ENCODE measurements at places on chromosomes 6 and 20.
A peak's percentile ranks its signal among the peaks of the same experiment; 100 is the strongest.

DNA sequence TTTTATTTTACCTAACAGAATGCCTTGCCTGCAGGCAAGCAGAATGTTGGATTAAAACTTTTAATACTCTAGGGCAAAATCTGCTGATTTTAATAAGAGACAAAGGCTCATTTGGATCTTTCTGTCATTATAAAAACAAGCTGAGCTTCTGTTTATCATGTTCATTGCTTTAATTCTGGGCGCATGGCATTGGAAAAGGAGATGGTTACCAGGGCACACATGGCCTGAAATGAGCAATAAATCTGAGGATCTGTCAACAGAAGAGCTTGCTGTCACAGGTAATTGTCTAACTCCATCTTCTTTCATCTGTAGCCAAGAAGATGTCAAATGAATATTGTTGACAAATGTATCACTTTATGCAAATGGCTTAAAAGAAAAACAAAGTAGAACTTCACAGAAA is 439.6 kb downstream of the DOK5 start:
- no peak for DNase-seq

DNA sequence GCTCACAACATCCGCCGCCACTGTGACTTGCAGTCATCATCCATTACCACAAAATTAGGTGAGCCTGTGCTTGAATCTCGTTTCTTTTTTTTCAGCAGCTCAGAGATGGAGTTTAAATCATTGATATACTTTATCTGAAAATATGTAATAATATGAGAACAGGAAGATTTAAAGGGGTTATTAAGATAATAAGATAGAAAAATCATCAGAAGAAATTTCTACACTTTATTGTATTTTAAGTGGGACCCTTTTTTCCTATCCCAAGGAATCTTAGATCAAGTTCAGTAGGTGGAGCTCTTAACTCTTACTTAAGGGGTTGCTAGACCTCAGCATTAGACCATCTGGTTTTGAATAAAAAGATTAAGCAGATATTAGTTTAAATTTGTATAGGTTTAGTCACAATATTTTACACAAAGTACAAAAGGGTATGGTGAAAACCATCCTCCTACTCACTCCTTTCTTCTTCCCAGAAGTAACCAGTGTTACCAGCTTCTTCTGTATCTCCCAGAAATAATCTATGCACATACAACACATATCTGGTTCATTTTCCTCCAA is 9.4 kb upstream of the NCOA7 start:
- DNase-seq = no peak

- DNase-seq = peak; percentile 5
These were observed 3.2 kb downstream of the PRRT1 start for GRCh38 chr6:32148289-32149091.

DNA sequence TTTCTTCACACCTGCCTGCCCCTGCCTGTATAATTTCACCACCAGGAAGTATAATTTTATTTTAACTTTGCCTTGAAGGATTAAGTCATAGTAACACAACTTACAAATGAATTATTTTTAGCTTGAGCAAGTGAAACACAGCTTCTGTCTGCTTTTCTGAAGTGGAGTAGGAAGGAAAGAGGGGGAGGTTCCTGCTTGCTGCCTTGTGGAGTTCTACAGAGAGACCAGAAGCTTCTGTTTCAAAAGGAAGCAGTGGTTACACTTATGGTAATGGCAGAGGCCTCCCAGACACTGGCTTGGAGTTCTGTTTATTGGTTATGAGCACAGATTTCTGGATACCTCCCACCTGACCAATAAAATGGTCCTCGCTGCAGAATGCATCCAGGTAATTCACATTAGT is 159.6 kb downstream of the TMEM200A start:
- DNase-seq = no peak

DNA sequence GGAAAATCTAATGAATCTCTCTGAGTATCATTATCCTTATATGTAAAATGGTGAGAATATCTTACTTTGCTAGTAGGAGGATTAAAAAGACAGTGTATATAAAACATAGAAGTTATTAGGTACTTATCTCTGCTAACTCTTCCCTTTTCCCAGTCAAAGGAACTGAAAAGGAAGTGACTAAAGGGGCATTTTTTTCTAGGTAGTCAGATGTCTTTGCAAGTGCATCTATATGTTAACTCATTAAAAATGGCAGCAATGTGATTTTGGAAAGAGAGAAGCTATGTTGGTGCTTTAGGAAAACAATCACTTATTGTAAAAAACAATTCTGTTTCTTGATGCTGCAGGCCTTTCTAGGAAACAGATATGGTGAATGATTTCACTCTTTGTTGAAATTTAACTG is 180.9 kb downstream of the SAMD5 start:
- no peak for DNase-seq

DNA sequence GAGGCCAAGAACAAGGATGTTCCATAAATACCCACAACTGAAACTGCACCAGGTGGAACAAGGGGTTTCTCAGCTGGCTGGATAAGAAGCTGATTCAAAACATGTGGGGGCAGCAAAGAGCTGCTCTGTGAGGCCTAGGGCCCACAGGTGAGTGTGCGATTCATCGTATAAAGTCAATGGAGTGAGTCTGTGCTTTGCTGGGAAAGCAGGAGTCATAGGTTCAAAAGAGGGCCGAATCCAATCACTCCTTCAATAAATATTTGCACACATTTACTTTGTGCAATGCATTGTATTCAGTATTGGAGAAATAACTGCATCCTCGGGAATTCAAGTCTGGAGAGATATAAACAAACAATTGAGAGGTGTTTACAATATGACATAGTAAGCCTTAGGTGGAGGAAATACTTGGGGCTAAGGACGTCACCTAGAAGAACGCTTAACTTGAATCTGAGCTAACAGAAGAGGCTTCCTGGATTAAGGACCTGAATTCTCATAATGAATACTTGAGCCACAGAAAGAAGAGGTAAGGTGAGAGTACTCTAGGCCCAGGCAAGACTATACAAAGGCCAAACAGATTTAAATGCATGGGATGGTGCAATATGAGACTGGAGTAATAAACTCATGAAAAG is 83.7 kb upstream of the TMEM30A start:
- DNase-seq = peak; percentile 17

GRCh38 chr6:121223212-121223611 is 111.1 kb downstream of the TBC1D32 start:
- no peak for DNase-seq

Data from NCI-H345 (cell line).